Central memory CD8-positive, alpha-beta T cell (primary cell): ENCODE measurements at places on chromosomes 12 and 14.
A peak's percentile ranks its signal among the peaks of the same experiment; 100 is the strongest.

GRCh38 chr12:28223858-28224257, 33.6 kb downstream of the CCDC91 start:
- no peak for DNase-seq

DNA sequence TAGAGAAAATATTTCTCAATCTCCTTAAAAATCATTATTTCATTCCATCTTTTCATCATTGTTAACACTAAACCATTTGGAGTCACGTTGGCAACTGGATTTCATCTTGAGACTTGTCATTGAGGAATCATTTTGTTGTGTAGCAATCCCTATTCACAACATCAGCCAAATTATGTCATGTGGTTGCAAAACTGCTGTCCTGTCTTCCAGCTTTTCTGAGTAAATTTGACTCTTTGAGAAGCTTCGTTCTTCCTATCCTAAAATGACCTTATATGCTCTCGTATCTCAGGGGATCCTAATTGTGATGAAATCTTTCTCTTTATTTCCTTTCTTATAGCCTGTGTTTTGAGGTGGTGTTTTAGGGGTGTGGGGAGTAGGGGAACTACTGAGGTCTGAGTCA, 30.6 kb upstream of the KICS2 start:
- no peak for DNase-seq

DNA sequence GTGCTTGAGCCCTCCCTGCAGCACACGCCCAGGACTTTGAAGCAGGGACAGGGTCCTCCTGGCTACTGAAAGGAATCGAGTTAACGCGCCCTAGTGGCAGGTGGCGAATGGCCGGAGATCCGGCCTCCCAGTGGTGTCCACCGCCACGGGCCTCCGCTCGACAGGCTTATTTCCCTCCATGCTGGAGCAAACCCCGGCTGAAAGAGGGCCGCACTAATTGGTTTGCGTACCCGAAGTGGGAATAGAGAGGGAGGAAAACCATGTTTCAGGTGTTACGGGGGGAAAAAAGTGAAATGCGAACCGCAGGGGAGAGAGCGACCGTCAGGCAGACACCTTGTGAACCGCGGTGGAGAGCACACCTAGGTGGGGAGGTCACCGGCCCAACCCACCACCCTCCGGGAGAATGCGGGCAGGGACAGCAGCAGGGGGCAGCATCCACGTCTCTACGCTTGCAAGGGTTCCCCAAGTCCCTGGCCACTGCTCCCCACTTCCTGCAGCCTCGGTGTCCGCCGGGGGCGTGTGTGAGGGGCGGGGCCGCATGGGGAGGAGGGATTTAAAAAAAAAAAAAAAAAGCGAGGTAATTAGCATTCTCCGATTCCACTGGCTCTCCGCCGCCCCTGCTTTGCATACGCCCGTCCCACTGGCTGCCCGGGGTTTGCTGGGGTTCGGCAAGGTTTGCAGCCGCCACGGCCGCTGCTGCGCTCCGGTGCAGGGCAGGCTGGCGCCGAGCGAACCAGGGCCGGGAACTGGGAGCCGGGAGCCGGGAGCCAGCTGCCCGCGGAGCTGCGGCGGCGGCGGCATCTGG, 224.6 kb upstream of the CRY1 start:
- peak; percentile 66 for DNase-seq

GRCh38 chr12:30134229-30134628, 350.5 kb upstream of the TMTC1 start:
- DNase-seq: no peak

- no peak for DNase-seq
Observed at GRCh38 chr14:76997257-76997970, 31.1 kb downstream of the IRF2BPL start.

DNA sequence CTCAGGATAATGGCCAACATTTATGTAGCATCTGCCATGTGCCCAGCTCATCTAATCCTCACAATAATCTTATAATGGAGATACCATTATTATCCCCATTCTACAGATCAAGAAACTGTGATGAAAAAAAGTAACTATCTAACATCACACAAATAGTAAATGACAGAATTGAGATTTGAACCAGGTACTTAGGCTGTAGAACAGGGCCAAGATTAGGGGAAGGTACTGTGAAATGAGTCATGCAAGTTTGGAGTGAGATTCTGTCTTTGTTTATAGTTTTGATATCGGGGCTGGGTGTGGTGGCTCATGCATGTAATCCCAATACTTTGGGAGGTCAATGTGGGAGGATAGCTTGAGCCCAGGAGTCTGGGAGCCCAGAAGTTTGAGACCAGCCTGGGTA, 1.3 kb upstream of the GNPTAB start:
- no peak for DNase-seq

GRCh38 chr14:63203618-63204406, 431 bp upstream of the RHOJ start:
- no peak for DNase-seq

DNA sequence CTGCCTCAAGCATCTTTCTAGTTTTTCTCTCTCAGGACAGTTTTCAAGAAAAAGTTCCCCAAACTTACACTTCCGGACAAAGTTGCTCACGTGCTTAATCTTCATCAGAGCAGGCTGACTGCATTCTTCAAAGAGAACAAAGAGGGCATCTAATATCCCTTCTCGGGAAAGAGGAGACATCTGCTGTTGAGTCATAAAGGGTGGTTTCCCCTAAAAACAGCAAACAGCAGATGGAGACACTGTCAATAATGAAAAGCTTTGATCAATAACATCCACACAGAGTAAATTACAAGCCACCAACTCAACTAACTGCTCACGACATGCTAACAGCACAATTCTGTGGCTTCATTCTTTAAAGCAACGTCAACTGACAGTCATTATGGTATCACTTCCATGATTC, 8.1 kb downstream of the CIT start:
- DNase-seq: no peak

DNA sequence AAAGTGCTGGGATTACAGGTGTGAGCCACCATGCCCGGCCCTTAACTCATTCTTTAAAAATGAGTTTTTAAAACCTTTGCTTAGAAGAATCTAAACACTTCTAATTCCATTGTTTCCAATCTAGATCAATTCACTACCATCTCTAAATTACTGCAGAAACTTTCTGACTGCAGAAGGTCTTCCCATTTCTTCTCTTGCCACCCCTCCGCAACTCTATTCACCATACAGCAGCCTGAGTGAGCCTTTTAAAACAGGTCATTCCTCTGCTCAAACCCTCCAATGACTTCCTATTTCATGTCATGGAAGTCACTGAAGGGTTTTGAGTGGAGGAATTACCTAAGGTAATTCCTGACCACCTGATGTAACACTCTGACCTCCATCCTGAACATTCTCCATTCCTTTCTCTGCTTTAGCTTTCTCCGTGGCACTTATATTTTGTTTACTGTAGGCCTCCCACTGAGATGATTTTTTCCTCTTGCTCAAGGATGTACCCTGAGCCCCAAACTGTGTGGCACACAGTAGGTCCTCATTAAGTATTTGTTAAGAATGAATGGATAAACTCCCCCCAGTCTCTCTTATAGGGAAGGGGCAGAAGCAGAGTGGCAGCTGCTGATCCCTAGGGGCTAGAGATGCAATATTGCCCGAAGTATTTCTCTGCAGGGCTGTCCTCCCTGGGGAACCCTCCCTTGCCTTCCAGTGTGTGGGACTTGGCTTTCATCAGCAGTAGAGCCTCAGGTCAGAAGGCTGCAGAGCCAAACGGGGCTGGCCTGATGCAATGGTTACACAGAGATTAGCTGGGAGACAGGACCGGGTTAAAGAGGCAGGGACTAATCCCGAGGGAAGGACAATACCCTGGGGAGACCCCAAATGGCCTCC, 1.2 kb downstream of the DDIT3 start:
- DNase-seq: no peak

DNA sequence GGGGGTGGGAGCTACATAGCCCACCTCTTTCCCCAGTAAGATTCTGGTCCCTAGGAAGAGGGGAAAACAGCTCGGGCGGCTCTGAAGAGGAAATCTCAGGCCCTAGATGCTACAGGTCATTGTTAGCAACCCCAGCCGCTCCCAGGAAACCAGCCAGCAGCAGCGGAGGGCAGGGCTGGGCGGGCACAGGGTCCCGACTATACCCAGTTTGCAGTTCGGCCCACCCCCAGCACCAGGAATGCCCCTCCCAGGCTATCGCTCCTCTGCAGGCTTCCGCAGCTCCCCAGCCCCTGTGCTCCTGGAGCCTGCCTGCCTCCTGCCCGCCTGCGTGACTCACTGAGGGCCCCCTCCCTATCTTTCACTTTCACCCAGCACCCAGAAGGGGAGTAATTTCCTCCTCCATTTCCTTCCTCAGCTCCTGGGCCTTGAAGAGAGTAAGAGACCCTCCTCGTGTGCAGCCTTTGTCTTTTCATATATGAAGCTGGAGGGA, 27.2 kb upstream of the PNMA1 start:
- no peak for DNase-seq

DNA sequence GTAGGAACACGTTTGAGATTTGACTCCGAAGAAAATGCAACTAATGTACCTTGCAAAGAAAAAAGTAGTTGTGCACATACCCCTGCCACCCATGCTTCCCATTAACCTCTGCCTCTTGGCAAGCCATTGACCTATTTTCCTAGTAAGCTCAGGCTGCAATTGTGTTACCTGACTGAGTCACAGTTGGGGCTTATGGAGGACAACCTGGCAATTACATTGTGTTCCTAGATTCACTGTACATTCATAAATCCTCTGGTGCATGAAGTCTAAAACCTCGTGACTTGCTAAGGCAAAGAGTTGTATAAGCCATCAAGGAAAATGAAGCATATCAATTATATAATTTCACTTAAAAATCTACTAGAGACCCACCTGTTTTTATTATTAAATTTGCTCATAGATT, 62.0 kb upstream of the DUSP6 start:
- DNase-seq: no peak

- no peak for DNase-seq
Observed at GRCh38 chr14:103217538-103217937, 94.3 kb downstream of the TNFAIP2 start.

GRCh38 chr12:2248087-2248900, 195.5 kb downstream of the CACNA1C start:
- DNase-seq: no peak

- DNase-seq: no peak
Observed at GRCh38 chr14:71328183-71328582, 420.9 kb downstream of the PCNX1 start.

- DNase-seq: no peak
Observed at GRCh38 chr12:32811686-32812392, 56.1 kb upstream of the YARS2 start.

DNA sequence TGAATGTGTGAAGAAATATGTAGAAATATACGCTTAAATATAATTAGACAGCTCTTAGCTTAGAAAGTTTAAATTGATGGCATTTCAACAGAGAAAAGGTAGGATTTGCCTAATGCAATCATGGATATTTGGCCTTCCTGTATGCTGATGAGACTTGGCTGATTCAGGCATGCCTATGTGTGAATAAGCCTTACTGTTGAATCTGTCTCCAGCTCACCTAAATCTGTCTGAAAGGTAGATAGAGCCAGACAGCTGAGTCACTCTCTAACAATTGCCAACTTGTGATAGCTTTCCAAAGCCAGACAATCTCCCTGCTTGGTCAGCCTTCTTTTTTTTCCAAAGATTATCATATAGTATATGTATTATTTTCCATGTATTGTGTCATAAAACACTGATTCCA, 92.8 kb upstream of the FLRT2 start:
- DNase-seq: no peak

DNA sequence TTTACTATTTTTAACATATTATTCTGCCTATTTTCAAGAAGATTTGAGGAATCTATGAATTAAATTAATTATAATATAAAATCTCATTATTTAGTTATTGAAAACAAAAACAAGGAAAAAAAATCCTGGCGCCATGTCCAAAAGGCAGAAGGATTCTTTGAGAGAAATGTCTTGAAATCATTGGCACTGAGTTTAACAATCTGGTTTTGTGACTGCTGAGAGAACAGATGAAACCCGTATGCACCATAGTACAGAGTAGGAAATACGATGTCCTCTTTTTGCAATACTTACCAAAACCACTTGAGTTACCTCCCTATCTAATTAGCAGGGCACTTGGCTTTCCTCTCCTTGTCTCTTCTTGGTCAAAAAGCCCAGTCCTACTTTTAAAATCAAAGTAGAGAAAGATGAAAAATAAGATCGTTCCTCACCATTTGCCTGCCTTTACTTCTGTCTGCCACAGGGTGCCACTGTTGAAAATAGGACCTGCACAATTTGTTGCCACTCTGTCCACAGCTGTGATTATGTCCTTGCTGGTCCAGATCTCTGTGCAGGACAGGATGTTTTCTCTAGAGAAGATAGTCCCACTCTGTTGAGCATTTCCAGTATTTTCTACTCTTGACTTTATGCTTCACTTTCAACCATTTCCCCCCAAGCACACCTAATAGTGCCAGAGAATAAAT, 179.7 kb downstream of the PDZRN4 start:
- no peak for DNase-seq

DNA sequence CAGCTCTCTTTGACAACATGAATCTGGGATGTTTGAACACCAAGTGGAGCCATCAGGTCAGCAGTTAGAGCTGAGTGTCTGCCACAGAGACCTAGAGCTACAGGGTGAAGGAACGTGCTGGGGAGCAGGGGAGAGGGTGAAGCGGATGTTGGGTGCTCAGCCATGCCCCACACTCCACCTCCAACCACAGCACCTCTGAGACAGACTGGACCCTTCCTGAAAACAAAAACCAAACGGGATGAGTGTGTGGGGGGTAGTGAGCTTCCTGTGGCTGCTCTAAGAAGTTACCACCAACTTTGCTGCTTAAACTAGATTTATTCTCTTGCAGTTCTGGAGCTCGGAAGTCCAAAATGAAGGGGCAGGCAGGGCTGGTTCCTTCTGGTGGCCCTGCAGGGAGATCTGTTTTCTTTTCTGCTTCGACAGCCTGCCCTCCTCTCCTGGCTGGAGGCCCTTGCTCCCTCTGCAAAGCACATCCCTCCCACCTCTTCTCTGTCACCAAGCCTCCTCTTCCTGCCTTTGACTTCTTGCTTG, 5.6 kb upstream of the GOLGA3 start:
- DNase-seq: no peak

DNA sequence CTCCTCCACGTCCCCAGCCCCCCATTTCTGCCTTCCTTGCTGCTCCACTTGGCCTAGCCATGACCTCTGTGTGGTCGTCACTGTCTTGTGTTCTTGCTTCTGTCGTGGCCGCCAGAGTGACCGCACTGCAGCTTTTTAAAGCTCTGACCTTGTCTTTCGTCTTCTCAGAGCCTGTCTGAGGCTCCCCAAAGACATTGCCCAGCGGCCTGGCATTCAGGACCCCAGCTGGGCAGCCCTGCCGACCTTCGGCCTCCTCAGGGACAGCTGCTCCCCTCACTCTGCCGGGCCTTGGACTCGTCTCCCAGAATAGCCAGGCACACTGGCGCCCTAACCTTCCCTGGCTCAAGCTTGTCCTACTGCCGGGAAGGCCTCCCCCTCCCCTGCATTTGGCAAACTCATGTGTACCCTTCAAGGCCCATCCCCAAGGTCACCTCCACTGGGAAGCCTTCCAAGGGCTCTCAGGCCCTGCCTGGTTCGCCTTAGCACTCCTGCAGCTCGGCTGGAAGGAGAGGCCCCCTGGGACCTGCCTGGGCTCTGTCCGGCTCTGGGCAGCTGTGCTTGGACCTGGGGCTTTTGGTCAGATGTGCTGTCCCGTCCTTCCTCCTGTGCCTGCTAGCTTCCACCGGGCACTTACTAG, 15.7 kb upstream of the DLK1 start:
- no peak for DNase-seq
